GM06990 (cell line): ENCODE measurements at places on chromosomes 3 and 15.

GRCh38 chr15:26374806-26375205 is 398.1 kb downstream of the GABRB3 start:
- no peak for DNase-seq

DNA sequence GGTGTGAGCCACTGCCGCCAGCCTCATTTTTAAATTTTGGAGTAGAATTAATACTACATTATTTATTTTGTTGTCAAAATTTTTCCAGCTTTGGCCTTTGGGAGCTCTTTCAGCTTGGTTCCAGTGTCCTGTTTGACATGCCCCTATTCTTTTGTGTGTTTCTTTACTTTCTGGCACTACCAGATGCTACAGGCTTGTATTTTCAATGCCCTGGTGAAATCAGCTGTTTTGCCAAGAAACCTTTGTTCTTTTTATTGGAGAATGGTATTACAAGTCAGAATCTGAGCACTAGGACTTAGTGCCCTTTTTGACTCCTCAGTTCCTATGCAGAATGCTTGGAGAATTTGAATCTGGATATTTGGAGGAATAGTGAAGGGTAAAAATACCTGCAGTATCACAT is 26.6 kb downstream of the RNF111 start:
- DNase-seq, result no peak

GRCh38 chr3:129224984-129225393 is 24.4 kb upstream of the COPG1 start:
- no peak for DNase-seq

DNA sequence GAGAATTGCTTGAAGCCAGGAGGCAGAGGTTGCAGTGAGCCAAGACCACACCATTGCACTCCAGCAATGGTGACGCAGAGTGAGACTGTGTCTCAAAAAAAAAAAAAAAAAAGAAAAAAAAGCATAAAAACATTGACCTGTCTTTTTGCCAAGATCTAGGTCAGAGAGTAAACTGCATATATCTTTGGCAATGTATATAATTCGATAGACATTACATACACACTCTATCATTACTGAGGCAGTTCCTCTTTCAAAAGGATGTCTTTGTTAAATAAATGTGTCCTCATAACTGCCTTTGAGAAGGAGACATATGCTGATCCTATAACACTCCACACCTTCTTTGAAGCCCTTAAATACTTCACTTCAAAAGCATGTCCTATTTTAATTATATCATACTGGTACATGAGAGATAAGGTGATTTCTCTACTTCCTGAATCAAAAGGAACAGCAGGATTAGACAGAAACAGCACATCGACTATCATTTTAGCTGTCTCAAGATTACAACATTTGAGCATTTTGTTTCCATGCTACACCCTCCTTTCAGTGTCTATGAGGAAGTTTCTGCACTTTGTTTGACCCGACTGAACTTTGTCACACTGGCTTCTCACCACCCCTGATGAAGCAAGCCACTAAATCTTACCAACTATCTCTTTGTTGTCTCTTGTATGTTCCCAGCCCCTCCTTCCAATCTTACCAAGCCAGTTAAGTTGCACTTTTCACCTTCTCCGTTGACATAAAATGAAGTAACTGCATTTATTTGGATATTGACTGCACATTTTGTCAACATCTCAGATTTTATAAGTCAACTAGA is 335.8 kb downstream of the MECOM start:
- DNase-seq, result no peak

GRCh38 chr3:126886217-126886616 is 96.7 kb upstream of the PLXNA1 start:
- DNase-seq, result no peak

- no peak for DNase-seq
Measured at GRCh38 chr3:185701611-185702261, 115.6 kb downstream of the SENP2 start.

DNA sequence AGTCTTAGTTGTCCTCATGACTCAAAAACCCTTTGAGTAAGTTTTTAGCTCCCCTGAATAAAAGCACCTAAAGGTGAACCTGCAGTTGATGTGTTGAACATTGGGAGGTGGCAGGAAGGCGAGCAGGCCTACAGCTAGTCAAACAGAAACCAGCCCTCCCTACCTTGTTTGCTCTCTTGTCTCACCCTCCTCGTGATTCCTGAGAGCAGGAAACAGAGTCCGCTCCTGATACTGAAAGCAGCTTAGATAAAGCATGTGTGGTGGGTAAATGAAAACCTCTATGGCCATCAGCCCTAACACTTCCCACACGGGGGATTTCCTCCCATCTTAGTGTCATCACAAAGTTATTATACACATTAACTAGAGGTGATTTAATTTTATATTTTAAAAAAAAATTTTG is 21.8 kb upstream of the CLDN18 start:
- DNase-seq, result peak; percentile 47

DNA sequence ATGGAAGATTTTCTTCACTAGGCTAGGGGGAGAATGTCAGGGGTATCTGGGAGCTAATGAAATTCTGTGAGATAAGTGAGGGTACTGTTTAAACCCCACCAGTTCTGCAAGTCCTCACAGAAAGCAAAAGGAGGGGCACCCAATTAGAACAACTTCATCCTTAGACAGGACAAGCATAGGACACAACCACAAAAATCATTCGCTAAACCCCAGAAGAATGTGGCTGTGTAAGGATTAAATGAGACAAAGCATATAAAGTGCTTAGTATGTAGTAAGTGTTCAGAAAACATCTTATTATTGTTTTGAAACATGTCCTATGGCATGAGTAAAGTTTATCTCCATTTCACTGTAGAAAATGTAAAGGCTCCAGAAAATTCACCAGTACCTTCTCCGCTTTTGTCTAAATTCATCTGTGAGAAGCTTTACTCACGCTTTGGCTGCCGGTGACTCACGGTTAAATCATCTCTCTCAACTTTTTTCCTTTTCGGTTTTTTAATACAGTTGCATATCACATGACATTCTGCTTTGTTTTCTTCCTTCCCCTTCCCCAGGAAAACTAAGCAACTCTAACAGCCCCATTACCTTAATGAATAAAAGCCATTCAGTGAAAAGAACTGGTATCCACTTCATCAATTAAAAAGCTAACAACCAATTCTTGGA is 1.7 kb downstream of the CLRN1 start:
- DNase-seq, result no peak

DNA sequence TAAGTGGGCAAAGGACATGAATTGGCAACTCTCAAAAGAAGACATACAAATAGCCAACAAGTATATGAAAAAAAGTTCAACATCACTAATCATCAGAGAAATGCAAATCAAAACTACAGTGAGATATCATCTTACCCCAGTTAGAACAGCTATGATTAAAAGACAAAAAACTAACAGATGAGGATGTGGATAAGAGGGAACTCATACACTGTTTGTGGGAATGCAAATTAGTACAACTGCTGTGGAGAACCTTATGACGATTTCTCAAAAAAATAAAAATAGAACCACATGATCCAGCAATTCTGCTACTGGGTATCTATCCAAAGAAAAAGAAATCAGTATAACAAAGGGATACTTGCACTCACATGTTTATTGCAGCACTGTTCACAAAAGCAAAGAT is 28.6 kb downstream of the NEK10 start:
- DNase-seq, result no peak

DNA sequence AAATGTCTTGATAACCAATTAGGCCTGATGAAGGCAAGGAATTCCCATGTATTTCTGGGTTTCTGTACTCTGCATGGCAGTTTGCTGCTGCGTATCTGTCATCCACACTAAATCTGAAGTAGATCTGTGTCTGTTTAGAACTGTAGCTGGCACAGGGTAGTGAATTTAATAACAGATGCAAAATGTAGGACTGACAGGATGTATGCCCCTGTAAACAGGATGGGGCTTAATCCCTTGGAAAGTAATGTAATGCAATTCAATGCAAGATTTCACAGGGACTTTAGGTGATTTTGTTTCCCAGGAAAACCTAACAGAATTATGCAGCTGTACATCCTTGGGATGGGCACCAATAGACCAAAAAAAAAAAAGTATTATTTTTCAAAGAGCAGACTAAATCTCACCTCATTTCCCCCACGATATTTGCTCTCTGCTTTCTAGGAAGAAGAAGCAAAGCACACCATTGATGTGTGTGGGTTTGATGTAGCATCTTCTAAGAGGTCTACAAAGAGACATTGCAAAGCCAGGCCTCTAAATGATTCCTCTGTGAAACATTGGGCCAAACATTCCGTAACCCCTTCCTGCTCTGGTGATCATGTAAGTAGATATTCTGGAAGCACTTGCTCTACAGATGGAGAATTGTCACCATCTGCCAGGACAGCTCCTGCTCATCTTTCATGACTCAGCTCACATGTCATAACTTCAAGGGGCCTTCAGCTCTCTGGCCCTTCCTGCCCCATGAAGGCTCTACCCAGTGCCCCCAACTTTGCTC is 464.3 kb upstream of the RGMA start:
- no peak for DNase-seq

GRCh38 chr3:28290863-28291300 is 49.5 kb downstream of the CMC1 start:
- no peak for DNase-seq

- DNase-seq, result peak; percentile 3
Measured at GRCh38 chr15:32936283-32936918, 218.6 kb downstream of the GREM1 start.

DNA sequence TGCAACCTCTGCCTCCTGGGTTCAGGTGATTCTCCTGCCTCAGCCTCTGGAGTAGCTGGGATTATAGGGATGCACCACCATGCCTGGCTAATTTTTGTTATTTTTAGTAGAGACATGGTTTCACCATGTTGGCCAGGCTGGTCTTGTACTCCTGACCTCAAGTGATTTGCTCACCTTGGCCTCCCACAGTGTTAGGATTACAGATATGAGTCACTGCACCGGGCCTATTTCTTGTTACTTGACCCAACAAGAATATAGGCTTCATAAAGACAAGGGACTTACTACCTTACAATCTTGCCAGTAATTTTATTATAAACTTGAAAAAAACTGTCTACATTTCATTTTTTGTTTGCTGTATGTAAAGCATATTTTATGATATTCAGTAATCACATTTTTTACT is 21.4 kb upstream of the ZBTB47 start:
- DNase-seq, result no peak

DNA sequence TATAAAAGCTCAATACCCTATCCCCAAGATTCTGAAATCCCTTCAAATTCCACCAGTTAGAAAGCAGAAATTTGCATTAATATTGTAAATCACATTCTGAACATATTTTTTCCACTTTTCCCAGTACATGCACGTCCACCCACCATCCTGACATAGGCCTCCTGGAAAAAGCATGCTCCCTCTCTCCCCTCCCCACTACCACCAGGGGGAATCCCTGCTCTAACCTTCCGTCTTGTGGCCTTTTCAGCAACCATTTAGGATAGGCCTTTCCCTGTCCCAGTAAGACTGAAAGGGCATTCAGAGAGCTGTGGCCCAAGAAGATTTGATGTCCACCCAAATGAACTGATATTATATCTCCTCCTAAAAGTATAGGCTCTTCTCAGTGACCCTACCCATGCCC is 182.1 kb downstream of the ARRDC4 start:
- DNase-seq, result no peak

- no peak for DNase-seq
Measured at GRCh38 chr15:47715856-47716445, 1.4 kb upstream of the SEMA6D start.

GRCh38 chr3:27322634-27323033 is 46.5 kb downstream of the NEK10 start:
- DNase-seq, result no peak

DNA sequence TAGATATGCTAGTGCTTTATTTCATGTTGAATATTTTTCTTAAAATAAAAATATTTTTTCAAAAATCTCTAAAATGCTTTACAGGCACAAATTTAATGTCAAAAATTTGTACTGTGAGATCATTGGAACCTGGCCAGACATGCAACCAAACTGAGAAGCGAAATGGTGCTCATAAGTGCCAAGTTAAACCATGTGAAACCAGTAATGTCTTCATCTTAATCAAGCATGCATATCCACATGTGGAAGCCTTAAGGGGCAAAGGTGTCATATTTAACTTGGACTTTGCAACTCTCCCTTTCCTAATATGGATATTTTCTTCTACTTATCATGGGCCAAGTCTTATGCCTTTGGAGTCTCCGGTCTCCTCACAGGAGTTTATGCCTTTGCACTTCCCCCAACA is 208.9 kb upstream of the COL8A1 start:
- no peak for DNase-seq

GRCh38 chr15:100338247-100338646 is 3.5 kb downstream of the ADAMTS17 start:
- no peak for DNase-seq

GRCh38 chr3:68919000-68919399 is 13.3 kb downstream of the TAFA4 start:
- DNase-seq, result no peak

- peak; percentile 78 for DNase-seq
Measured at GRCh38 chr3:19947549-19948225, 790 bp downstream of the RAB5A start.

DNA sequence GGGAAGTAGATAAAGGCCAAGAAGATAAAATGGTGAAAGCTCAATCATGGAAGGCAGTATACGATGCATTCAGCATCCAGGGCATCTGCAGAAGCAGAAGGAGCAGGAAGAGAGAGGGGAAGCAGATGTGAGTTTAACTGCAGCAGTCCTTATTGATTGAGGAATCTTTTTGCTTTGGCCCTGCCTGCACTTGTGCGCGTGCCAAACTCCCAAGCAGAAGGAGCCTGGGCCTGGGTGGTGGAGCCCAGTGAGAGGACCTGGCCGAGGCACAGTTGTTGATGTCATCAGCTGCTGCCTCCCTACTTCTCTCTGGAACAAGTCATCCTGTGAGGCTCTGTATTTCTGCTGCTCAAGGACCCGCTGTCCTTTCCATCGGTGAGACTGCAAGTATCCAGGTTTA is 65.5 kb upstream of the ROPN1 start:
- no peak for DNase-seq

- no peak for DNase-seq
Measured at GRCh38 chr3:65181391-65181871, 493.6 kb upstream of the ADAMTS9 start.

DNA sequence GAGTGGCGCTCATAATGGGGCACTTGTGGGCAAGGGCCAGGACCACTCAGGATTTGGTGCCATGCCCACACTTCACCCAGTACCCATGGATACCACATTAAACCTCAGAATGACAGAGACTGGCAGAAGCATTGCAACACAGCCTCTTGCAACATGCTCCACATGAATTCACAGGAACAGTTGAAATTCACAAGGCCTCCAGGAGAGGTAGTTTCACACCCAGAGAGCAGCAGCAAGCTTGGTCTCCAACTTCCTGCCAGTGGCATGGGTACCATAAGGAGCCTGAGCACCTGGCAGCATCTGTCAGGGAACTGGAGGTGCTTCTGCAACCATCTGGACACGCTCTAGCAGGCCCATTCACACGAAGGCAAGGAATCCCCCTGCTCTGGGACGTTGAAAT is 101.0 kb downstream of the OSBPL10 start:
- peak; percentile 3 for DNase-seq

DNA sequence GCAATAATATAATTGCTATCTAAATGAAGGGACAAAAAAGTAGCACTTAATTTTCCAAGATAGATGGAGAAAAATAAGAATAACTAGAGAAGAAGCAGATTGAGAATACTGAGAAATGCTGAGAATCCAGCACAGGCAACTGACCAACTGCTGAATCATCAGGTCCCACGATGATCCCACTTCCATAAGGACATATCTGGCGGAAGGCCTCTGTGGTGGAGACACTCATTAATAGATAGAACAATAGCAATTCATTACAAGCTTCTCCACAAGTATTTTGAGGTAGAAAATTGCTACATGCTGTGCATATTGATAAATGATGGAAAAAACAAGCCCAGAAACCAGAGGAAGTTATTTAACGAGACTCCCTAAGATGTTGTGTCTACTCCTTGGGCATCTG is 105.9 kb downstream of the DUT start:
- DNase-seq, result no peak
